ENCODE measurements at places on chromosomes 12 and 14.

GRCh38 chr12:92629349-92630065 is 73.3 kb upstream of the PLEKHG7 start:
- DNase-seq: no peak

GRCh38 chr14:20530771-20531571 is 25.6 kb downstream of the RNASE10 start:
- DNase-seq: peak; percentile 77

DNA sequence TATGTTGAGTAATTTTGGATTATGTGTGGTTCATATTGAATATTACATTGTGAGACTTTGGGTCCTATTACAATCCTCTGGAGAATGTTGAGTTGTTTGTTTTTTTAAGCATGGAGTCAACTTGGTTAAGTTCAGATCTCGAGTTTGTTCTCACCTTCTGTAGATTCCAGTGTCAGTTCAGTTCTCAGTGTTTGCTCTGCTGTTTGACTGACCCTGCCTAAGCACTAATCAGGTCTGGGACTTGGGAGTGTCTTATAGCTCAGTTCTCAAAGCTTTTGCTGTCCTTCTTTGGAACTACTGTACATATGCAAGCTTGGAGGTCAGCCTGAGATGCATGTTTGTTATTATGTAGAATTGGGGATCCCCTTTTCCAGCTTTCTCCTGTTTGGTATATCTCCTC is 63.1 kb downstream of the DIP2B start:
- DNase-seq: no peak

GRCh38 chr12:13135371-13136178 is 32.1 kb upstream of the GSG1 start:
- no peak for DNase-seq

GRCh38 chr12:55862286-55862685 is 19.6 kb upstream of the MMP19 start:
- no peak for DNase-seq

- no peak for DNase-seq
Observed at GRCh38 chr14:83485591-83485990, 1951.9 kb upstream of the SEL1L start.

- no peak for DNase-seq
Observed at GRCh38 chr12:5379749-5380496, 52.0 kb upstream of the NTF3 start.

DNA sequence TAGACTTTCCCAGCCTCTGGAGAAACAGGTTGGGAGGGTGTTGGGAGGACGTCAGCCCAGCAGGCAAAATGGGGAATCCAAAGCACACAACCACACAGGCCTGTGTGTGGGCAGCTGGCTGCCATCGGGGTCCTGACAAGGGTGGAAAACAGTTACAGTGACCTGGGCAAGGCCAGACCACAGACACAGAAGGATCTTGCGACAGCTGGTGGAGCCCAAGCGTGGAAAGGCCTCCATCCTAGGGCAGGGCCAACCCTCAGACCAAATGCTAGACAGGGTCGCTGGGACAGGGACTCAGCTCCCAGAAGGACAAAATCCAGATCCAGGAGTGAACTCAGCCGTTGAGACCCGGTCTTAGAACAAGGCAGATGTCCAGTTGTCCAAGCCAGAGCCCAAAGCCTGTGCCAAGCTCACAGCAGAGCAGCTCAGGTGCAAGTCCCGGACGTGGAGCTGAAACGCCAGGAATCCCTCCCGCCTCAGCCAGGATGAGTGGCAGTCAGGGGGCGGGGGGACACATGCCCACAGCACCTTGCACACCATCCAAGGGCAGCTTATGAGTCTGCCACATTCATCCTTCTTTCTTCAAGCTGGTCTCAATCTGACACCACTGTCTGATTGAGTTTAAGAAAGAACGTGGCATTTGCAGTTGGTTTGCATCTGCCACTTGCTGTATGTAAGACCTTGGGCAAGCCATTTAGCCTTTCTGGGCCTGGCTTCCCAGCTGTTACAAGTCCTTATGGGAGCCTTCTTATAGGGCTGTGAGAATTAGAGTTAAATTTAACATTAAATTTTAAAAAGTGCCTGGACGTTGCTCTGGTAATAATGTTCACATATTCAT is 37.6 kb downstream of the DEGS2 start:
- no peak for DNase-seq

DNA sequence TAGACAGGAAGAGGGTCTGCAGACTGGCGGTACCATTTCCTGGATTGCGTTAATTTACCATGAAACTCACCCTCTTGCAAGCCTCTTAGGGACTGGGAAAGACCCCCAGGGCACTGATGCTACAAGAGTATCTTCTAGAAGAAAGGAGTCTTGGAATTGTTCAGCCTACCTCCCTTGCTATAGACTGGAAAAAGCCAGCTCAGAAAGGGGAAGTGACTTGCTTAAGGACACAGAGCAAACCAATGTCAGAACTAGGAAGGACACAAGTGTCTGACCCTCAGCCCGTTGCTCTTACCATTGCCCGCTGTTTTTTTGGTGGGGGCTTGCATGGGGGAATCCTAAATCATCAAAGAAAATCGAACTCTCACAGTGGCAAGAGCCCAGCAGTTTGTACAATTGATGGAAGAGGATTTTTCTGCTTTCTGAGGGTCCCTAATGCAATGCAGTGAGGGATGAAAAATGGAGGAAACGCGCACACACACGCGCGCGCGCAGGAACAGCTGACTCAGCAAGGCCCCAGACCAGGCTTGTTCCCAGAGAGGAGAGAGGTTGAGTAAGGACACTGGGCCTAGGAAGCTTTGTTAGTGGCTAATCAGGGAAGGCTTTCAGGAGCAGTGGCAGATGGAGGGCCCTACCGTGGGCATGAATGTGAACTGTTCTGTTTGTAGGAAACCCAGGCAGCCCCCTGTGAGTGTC is 50.9 kb downstream of the RIN3 start:
- no peak for DNase-seq

GRCh38 chr12:104150416-104150815 is 12.4 kb upstream of the NFYB start:
- DNase-seq: no peak

- DNase-seq: no peak
Observed at GRCh38 chr12:110198386-110198785, 74.2 kb downstream of the IFT81 start.

- no peak for DNase-seq
Observed at GRCh38 chr14:65948302-65948701, 535.8 kb downstream of the FUT8 start.

- DNase-seq: no peak
Observed at GRCh38 chr14:45526715-45527549, 273.9 kb upstream of the MIS18BP1 start.

- no peak for DNase-seq
Observed at GRCh38 chr12:4881266-4882064, 28.2 kb upstream of the KCNA1 start.

DNA sequence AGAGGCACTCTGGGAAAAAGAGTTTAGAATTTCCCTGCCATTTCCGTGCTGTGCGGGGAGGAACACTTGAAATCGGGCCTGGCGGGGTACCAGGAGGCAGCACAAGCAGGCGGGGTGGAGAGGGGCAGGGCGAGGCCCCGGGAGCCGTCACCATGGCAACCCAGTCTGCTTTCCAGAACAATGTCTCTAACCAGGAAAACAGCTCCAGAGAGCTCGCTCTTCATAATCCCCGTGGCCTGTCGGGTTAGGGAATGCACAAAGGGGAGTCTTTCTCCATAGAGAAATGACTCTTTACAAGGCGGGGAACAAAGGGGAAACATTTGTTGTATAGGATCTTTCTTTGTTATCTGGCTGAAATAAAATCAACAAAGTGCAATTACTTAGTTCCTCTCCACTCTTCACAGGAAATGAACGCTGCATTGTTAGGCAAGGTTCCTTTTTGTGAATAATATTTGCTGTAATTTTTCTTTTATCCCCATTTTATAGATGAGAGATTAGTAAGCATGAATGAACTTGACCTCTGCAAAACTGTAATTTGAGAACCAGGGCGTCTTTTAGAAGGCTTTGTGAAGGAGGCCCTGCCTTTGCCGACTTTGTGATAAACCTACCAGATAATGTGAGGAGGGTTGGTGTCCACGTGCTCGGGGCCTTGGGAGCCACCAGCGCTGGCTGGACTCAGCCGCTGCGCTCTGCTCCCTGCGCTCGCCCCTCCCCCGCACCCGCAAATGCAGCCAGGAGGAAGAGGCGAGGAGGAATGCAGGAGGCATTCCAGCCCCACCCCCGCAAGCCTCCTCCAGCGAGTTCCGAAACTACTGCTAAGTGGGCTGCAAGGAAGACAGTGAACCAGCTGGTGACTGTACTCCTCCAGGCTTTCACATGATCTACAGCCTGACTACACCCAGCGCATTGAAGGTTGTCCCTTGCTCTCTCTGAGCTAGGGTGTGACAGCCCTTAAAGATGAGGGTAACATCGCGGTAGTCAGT is 105.2 kb upstream of the ATF7IP start:
- no peak for DNase-seq

DNA sequence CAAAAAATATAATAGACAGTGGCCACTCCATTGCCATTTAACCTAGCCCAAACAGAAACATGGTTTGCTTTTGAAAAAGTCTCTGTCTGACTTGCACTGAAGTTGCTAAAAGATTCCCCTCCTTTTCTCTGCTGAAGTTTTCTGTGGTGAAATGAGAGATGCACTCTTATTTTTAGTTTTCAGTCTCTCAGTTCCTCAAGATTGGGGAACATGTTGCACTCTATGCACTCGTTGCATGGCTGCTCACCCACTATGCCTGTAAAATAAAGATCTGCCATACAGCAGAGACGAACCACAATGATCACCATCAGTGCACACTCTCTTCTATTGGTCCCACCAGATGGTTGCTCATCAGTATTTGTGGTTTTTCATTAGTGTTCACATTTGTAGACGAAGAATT is 13.1 kb upstream of the DAAM1 start:
- DNase-seq: no peak

- DNase-seq: peak; percentile 36
Observed at GRCh38 chr12:56601503-56601902, 28.6 kb downstream of the BAZ2A start.

- no peak for DNase-seq
Observed at GRCh38 chr14:34853041-34853440, 22.1 kb downstream of the BAZ1A start.

DNA sequence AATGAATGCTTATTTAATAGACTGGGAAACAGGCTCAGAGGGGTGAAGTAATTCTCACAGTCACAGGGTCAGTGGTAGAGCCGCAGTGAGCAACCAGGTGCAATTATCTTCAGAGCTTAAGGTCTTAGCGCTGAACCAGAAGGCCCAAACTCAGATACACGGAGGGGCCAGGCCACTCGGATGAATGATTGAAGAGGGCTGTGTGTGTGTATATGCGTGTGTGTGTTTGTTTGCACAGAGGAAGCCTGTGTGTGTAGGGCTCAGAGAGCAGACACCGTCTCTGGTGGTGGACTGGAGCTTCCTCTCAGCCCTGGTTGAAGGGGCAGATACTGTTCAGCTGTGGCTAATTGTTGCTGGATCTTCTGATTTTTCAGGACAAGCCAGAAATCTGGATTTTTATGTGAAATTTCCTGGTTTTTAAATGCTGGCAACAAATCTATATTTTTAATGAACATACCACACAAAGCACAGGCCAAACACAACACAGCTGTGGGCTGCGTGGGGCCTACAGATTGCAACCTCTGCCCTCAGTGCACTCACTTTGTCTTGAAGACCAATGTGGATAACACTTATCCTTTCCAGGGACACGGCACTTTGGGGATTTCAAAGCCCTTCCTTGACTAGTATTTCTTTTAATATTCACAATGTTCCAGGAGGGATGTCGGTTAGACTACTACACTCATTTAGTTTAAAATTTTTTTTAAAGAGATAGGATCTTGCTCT is 94.5 kb upstream of the NRXN3 start:
- no peak for DNase-seq

DNA sequence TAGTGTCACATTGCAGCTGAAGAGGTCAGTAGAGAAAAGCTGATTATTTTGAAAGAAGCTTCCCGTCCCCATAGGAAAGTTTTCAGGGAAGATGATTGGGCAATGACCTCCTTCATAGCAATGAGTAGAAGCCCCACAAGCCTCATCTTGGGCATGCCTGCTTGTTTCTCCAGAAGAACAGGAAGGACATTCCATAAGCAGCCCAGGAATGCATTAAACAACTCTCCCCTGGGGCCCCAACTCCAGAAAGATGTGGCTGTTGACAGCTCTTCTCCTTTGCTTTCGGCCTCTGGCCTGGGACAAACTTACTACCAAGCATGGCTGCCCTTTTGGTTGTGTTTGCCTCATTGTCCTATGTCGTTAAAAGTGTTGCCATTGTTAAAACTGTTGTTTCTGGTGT is 5.7 kb upstream of the VDR start:
- DNase-seq: no peak

DNA sequence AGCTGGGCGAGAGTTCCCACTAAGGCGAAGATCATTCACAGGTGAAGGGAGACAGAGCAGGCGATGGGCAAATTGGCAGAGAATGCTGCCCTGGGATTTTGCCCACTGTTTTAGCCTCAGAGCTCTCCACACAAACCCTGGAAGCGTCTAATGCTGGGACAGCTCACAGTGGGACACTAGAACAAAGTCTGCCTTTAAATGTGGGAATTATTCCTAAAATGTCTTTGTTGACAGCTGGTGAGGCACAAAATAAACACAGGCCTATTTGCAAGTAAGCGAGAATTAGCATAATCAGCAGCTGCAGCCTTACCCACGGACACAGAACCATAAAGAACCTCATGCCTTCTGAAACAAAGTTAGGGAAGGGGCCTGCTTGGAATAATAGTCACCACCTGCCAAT is 824.5 kb downstream of the AACS start:
- DNase-seq: no peak

DNA sequence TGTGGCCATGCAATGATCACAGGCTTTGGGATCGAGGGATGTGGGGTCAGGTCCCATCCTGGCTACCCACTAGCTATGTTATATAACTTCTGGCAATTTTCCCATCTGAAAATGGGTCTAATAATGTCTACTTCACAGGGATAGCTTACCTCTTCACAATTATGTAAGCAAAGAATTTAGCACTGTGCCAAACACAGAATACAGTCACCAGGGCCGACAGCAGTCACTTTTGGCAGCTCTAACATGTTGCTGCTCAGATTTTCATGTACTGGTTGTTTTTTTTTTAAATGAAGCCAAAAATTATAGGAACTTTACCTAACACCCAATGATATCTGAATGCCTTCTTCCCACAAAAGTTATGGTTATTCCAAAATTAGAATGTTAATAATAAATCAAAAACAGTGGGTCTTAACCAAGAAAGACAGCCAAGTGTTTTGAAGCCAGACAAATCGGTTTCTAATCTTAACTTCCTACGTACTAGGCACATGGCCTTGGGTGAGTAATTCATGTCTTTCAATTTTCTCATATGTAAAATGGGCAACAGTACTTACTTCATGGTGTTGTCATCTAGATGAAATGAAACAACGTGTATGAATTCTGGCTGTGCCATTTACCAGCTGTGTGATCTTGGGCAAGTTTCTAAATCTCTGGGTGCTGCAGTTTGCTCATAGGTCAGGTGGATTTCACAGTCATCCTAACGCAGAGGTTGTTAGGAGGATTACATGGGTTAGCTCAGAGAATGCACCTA is 13.0 kb upstream of the PCED1B start:
- no peak for DNase-seq

GRCh38 chr12:3117591-3118015 is 40.4 kb downstream of the TSPAN9 start:
- DNase-seq: no peak

DNA sequence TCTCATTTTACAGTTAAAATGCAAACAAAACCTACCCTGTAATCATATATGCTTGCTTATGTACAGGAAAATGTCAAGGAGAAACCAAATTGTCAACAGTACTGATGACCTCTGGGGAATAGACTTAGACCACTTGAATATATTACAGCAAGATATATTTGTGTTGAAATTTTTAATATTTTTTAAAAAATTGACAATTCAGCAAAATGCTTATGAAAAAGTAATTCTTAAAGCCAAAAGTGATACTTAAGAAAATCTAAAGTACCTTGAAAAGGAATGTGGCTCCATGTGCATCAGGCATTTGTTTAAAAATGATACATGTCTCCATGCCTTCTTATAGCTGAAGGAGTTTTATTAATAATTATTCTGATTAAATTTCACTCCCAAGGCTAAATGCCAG is 49.2 kb downstream of the PTPN21 start:
- no peak for DNase-seq
